ENCODE measurements at places on chromosomes 7 and 10. TPM values are rescaled to one million over a fixed set of nuclear protein-coding genes. Genes with fewer than 3 reads are reported as not detected.

DNA sequence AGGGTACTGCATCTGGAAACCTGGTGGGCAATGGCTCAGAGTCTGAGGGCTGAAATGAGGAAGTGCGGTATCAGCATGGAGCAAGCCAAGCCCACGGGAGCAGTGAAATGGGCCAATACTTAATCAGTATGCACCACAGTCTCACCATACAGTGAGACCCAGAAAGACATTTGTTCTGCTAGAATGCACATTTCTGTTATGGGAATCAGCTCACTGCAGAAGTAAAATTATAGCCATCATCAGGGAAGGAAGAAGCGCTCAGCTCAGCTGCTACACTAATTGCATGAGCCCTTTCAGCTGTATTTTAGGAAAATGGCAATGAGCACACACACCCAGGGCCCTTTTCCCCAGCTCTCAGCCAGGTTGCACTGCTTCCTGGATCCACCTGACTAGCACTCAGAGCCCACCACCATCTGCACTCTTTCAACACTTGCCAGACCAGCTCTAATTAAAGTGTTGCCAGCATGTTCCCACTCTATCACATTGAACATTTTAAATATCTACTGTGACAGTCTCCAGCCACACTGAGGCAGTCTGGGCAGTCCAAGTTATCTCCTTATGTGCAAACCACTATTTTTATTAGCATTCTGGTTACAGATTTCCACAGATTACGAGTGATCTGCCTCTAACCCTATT lies 44.2 kb upstream of the PIK3AP1 start:
- no peak for DNase-seq

GRCh38 chr7:19111474-19112273 lies 5.8 kb downstream of the TWIST1 start:
- no peak for DNase-seq

The NCF1 gene
- 6.1 TPM for total RNA-seq

DNA sequence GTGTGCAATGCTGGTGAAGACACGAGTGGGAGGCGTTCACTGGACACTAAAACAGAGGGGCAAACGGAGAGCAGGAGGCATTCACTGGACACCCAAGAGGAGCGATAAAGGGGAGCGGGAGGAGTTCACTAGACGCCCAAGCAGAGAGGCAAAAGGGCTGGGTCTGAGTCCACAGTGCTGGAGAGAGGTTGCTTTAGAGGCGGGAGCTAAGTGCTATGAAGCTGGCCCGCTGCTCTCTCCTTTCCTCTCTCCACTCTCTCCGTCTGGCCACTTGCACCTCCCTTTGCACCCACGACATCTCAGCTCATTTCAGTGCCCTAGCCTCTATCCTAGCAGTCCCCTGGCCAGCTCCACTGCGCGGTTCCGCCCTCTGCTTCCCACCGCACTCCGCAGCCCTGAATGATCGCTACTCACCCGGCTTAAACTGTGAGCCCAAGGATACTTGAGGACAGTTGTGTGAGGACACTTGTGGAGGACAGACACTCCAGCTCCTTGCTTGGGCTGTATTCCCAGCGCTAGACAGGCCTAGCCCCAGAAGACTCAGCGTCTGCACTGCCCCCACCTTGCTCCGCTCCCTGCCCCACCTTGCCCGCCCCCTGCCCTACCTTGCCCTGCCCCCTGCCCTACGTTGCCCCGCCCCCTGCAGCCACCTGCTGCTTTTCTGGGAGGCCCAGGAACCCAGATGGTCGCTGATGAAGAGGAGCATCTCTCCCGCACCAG lies 78.8 kb upstream of the CPXM2 start:
- DNase-seq = no peak

- DNase-seq = no peak
Observed at GRCh38 chr7:33630359-33630758, 275.0 kb upstream of the BMPER start.

The SH2B2 gene
- 1.6 TPM for total RNA-seq

DNA sequence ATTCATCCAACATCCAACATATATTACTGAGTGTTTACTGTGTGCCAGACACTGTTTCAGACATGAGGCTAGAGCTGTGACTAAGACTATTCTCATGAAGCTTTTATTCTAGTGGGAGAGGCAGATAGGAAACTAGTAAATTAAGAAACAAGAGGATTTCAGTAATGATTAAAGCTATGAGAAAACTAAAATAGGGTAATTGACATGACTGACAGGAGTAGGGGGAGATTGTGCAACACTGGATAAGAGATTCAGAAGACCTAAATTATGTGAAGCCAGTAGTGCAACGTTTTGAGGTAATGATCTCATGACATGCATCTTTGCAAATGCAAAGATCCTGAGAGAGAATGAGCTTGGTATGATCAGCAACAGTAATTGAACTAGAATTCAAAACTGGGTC lies 48.6 kb upstream of the MKLN1 start:
- DNase-seq = no peak

The UCMA gene
- not detected for total RNA-seq

The SLC25A13 gene
- total RNA-seq = 39.0 TPM

The PPP1R17 gene
- total RNA-seq = not detected

DNA sequence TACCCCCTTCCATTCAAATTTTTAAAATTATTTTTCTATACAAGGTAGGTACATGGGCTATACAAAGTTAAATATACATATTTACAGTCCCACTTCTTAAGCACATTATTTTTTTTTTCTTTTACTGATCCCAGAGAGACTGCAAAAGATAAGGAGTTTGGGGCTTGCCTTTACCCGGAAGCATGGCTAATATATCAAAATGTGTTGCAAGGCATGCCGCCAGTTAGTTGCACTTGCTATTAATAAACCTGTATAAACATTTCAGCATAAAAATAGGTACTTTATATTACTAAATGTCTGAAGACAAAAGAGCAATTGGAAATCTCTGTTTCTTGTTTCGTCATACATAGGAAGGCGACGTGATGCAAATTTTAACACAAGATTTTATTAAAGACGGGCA lies 21.5 kb upstream of the PDLIM1 start:
- DNase-seq = no peak

GRCh38 chr7:112283382-112283910 lies 77.0 kb downstream of the ZNF277 start:
- DNase-seq = no peak

DNA sequence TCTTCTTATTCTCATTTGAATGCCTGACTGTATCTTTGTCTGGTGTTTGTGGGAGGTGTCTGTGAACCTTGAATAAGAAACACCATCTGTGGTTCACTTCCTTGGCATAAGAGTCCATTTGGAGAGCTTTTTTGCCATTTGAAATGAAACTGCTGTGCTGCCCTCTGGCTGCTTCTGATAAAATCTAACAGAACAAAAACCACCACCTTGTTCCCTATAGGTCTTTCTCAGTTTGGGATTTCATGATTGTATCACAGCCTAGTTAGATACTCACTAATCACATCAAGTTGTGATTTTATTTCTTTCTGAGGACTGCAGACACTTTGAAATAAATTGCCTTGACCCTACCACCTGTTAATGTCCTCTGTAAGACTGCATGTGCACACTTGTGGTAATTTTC lies 102.7 kb upstream of the FAM13C start:
- no peak for DNase-seq

- no peak for DNase-seq
Observed at GRCh38 chr7:98571986-98572385, 45.1 kb upstream of the NPTX2 start.

- DNase-seq = no peak
Observed at GRCh38 chr10:716821-717220, 27.4 kb upstream of the DIP2C start.

GRCh38 chr10:17527514-17528146 lies 73.2 kb upstream of the ST8SIA6 start:
- DNase-seq = no peak

DNA sequence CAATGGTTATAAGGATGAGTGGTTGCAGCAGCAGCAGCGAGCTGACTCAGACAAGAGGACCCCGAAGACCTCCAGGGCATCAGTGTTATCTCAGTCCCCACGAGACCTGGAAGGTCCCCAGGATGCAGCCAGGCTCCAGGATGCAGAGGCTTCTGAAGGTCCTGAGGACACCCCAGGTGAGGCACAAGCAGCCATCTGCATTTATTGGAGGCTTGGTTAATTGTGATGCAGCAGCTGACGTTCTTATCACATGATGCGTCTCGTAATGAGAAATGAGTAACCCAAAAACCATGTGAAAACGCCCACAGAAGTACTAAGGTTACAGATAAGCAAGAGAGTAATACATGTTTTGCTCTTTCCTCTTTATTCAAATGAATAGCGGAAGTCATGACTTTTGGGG lies 17.4 kb downstream of the C7orf57 start:
- DNase-seq = no peak

DNA sequence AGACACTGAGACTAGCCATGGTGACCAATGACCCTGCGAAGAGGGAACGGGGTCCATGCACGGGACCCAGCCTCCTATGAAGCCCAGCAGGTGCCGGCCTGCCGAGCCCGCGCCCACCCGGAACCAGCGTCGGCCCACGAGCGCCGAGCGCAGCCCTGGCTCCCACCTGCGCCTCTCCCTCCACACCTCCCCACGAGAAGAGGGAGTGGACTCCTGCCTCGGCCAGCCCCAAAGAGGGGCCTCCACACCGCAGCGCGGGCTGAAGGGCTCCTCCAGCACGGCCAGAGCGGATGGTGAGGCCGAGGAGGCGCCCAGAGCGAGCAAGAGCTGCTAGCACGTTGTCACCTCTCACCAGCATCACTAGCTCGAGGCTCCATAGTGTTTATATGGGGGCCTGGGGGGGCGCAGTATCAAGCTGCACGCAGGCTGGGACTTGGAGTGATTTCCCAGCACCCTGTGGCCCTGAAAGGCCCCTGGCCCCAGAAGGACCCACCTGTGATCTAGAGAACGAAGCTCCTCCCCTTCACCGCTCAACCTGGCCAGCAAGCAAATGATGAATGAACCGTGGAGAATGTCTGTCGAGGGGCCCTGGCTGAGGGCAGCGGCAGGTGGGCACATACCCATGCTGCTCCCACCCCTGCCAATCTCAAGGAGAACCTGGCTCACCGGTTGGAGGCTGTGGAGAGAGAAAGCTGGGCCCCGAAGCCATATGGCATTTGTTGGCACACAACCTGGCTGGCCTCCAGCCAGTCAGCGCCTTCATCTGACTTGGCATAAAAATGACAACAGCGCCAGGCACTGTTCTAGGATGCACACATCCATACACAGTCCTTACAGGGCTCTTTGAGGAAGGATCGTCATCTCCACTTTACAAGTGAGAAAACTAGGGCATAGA lies 30.7 kb downstream of the GHRHR start:
- no peak for DNase-seq

DNA sequence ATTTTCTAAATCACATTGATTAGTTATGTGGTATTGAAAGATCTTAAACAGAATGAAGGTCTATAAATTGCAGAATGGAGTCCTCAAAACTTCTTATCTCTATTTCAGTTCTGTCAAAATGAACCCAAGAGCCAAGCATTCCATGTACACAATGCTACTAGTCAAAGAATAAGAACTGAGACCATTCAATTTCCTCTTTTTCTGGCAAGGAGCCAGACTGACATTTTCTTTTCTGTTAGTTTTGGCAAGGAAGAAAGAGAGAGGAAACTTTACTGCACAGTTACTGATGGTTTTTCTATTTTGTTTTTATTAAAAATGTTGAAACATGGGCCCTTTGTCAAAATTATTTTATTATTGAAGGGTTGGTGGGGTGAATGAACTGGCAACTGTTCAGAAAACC lies 181.8 kb upstream of the FERD3L start:
- DNase-seq = no peak

DNA sequence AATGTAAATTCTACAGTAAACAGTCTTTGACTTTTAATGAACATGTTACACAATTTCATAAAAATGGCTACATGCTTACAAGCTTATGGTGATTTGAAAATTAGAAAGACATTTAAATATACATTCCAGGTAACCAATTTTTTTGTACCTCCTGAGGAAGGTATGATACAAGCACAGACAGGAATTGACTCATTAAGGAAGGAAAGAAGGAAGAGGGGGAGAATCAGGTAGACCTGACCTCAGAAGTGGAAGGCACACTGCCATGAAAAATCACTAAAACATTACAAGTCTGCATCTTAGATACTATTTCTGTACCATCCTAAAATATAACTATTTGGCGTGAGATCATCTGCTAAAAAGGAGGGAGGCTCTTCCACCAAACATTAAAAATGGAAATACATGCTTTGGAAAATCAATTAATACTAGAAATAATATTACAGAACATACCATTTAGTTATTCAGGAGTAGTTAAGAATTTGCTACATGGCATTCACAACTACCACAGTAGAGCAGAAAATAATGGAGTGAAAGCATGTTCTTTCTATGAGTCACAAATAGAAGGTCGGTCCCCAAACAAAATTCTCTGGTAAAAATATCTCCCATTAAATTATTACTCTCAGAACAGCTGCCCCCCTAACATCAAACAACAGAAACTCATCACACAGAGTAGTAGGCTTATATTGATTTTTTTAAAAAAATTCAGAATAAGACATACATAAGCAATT lies 15.2 kb downstream of the RAB11FIP2 start:
- DNase-seq = no peak

GRCh38 chr7:55191926-55192692 lies 173.0 kb upstream of the LANCL2 start:
- no peak for DNase-seq

DNA sequence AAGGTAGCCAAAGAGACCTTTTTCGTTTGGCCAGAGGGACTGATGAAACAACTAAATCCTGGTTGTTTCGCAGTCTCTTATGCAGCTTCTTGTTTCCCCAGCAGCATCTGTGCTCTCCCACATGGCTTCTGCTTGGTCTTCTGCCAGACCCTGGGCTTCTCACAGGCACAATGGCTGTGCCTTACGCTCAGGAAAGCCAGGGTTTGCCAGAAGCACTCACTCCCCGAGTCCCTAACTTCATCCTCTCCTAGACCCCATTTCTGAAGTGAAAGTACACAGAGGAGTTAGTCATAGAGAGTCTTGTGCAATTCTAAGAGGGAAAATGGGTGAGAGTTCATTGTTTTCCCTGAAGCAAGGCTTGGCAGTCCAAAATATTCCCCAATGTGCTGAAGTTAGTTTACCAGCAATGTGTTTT lies 121.7 kb downstream of the EVX1 start:
- peak; percentile 26 for DNase-seq

DNA sequence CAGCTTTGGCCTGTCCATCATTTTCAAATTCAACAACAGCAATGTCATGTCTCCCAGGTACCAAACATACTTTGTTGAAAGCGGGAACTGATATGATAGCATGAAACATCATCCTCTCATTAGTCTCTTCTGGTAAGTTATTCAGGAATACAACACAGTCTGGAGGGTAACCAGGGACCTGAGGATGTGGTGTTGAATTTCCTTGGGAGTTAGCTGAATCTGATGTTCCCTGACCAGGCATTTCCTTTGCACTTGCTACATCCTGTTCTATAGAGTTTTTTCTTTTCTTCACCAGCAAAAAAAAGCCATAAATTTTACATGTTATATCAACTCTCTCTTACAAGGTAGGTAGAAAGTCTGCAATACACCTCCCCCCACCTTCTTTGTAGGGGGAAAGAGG lies 97.8 kb upstream of the AFAP1L2 start:
- DNase-seq = no peak

GRCh38 chr7:31192986-31193385 lies 140.9 kb downstream of the ADCYAP1R1 start:
- peak; percentile 23 for DNase-seq

Measured in breast epithelium (tissue), 4 donors.